ENCODE measurements at places on chromosomes 16 and 17. TPM values are rescaled to one million over a fixed set of nuclear protein-coding genes. Genes with fewer than 3 reads are reported as not detected.
A peak's percentile ranks its signal among the peaks of the same experiment; 100 is the strongest.

- DNase-seq: no peak
These were observed 14.6 kb downstream of the RGS11 start for GRCh38 chr16:261031-261691.

DNA sequence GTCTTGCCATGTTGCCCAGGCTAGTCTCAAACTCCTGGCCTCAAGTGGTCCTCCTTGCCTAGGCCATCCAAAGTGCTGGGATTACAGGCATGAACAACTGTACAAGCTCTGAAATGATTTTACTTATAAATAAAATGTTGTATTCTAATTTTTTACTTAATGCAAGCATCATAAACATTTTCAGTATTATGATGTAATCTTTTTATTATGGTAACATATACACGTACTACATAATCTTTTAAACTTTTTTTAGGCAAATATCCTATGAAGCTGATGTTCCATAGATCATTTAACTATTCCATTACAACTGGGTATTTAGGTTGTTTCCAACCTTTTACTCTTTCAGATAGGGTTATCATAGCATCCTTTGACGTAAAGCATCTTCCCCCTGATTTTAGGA is 33.8 kb upstream of the USP43 start:
- no peak for DNase-seq

- DNase-seq: no peak
These were observed 8.8 kb downstream of the JUP start for GRCh38 chr17:41777574-41778188.

ETV4 gene
- 0.12 TPM for total RNA-seq

DNA sequence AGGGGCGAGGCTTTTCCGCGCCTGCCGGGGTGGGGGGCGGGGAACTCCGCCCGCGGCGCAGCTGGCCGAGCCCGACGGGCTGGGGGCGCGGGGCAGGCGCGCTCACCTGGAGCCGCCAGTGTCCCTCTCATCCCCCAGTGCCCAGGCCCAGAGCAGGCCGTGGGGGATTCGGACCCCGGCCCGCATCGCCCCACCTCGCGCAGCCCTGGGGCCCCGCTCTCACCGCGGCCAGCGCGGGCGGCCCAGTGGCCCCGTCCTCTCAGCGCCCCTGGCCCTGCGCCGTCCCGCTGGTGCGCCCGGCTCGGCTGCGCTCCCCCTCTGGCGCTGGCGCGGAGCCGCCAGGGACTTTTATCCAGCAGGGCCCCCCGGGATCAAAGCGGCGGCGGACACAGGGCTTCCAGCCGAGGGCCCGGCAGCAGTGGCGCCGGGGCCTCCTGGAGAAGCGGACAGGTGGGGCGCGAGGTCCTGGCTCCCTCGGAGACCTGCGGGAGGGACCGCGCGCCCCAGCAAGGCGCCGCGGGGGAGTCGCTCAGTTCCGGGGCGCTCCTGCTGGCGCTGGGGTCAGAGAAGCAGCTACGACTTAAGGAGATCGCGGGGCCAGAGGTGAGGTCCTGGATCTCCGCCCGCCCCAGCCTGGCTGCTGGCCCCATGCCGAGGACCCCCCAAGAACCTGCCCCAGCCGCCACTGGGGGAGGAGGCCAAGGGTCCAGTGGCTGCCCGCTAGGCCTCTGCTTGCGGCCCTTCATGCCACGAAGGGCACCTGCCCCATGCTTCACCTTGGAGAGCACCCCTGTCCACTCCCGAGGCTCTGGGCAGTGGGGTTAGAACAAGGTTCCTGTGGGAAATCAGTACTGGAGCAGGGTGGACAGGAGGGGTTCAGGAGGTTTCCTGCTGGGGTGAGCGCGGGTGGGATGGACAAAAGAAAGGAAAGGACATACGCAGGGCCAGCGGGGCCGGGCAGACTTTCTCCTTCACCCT is 823 bp upstream of the NOTUM start:
- DNase-seq: no peak

DNA sequence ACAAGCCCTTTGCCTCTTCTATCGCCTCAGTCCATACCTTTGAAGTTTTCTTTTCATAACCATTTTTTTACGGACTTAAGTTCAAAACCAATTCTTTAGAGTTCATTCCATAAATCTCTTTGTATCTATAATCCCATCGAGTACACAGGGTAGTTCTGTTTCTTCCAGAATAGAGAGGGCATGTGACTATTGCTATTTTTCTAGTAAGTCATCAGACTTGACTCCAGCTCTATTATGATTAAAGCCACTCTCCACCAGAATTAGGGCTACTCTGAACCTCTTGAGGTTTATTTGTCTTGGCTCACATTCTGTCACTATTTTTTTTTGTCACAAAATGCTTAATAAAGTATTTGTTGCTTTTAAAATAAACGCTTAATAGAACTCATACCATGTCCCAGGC is 191.9 kb upstream of the AXIN2 start:
- DNase-seq: no peak

GINS3 gene
- total RNA-seq: 20.3 TPM

GRCh38 chr16:86512301-86512859 is 2.1 kb downstream of the FOXF1 start:
- no peak for DNase-seq

DNA sequence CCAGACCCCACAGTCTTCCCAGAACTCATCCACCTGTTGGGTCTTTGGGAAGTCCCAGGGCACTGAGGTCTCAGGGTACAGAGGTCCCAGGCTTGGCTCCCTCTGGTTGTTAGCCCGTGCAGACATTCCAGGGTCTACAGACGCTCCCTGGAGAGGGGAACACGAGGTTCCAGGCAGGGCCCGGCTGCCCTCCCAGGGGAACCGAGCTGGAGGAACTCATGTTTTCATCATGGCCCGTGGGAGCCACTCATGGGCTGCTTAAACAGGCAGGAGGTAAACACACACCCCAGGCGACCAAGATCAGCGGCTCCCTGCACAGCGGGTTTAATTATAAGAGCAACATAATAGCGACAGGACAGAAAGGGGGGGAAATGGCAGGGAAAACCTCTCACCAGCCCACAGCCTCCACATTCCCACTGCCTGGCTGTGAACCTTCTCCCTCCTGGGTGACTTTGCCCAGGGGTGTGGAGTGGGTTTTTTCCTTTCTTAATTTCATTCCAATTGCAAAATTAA is 36.5 kb downstream of the TRARG1 start:
- DNase-seq: no peak

SRCIN1 gene
- 0.06 TPM for total RNA-seq

HLF gene
- 0.30 TPM for total RNA-seq

DNA sequence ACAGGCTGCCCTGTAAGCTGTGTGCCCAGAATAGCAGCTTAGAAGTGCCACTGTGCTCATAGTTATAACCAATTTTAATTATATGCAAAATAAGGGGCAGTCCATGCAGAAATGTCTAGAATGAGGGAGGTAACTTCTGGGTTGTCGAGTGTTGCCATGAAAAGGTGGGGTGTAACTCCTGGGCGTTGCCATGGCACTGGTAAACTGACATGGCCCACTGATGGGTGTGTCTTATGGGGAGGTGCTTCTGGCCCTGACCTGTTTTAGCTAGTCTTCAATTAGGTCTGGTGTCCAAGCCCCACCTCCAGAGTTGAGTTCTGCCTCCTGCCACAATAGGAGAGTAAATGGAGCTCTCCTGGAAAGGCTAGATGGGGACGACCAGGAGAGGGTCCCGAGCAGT is 120.6 kb downstream of the SALL1 start:
- DNase-seq: no peak

DNA sequence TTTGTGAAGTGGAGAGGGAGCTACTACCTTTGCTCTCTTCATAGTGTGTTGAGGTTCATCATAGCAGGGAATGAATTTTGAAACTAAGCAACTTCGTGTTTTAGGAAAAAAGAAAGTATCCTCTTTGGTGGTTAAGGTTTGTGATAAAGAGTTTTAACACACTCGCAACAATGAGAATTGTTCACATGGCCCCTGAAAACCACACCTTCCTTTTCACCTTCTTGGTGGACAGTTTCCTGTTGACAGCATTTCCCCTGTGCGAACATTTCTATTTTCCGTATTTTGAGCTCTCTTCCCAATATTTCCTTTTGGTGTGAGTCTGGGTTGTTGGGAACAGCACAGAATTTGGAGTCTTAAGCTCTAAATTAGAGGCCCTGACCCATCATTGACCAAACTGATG is 3.8 kb downstream of the OR4D2 start:
- DNase-seq: peak; percentile 16

DNA sequence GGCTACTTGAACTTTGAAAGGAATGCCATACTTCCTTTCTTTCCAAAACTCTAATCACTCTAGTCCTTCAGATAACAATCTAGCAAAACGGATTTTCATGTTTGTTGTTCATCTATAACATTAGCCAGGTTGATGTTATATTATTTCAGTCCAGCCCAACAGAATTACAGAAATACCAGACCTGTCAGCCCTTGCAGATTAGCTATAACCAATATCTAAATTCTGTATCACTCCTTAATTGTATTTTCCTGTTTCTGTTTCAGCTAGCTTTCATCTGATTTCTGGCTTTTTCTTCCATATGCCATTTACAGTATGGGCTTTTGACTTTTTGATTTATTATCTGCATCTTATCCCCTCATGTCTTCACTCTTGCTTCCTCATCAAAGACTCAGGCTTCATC is 479.8 kb upstream of the CDH8 start:
- no peak for DNase-seq

- no peak for DNase-seq
These were observed 38.2 kb downstream of the CBFA2T3 start for GRCh38 chr16:88938777-88939244.

ZG16B gene
- 2.3 TPM for total RNA-seq

GRCh38 chr16:58155839-58156238 is 26.7 kb upstream of the CFAP20 start:
- no peak for DNase-seq

GRCh38 chr17:49280918-49281317 is 50.3 kb upstream of the PHOSPHO1 start:
- DNase-seq: no peak

DNA sequence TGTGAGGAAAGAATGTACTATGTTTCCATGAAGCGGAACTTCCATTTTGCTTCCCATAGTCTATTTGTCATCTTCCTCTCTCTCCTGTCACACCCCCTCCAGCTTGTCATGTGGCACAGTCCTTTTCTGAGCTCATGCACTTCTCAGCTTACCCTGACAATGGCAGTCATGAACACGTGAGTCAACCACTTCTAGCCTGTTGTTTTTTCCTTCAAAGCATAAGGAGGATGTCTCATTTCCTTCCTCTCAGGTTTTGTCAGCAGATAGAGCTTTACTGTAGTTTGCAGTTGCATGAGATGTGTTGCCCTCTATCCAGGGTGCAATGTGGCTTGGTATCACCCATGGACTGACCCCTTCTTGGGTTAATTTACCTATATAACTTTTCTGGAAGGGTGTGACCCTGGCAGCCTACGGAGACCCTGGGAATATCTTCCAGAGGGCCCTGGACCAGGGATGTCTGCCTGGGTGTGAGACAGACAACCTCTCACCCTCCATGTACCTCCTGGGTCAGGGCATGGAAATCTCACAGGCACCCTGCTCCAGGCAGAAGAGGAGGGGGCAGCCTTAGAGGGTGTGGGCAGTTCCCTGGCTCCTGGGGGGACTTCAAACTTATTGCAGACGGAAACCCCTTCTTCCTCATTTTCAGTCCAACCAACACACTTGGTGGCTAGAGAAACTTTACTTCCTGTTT is 4.0 kb upstream of the ZNF267 start:
- DNase-seq: peak; percentile 91

DNA sequence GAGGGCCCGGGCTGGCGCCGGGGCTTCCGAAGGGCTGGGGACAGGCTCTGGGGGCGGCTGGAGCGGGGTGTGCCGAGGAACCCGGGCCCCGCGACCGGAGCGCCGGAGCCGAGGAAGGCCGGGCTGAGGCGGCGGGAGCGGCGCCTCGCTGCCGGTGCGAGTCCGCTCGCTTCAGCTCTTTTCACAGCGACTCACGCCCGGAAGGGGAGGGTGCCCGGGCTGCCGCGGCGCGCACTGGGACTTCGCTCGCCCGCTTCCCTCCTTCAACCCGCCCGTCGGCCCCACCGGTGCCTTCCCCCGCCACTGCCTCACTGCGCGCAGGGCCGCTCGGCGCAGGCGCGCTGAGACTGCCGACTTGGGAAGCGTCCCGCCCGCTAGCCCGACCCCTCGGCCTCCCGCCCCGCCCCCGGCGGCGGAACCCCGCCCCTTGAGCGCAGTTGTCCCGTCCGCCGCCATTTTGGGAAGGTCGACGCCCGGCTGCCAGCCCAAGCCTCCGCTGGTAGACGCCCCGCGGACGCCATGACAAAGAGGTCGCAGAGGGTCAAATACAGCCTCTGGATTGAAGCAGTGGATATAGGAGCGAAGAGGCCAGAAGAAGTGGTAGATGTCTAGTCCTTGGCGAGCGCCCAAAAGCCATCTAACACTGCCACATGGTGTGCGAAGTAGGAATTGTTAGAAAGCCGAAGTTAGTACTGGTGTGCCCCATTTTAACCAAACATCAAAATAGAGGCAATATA is at the start of gene UBE2G1:
UBE2G1 (minus strand) TSS at position 349 of the 737 bp plus-strand sequence. CDS start 359 bp downstream, outside the sequence.
- DNase-seq: peak; percentile 98

DNA sequence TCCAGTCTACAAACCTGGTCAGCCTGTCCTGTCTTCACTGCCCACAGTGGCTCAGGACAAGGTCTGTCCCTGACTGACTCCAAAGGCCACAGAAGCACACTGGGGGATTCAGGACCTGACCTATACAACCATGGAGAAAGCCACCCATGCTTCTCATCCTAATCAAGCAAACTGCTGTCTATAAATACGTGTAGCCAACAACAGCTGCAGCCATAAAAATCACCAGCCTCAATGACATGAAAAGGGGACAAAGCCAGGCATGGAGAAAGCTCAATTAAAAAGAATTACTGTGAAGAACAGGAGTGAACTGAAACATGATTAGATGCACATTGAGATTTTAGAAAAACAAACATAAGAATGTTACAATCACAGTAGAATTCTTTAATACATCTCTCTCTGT is 170.1 kb downstream of the CDK5R1 start:
- DNase-seq: no peak

GRCh38 chr17:50918071-50918932 is 52.1 kb upstream of the TOB1 start:
- DNase-seq: no peak

CALB2 gene
- not detected for total RNA-seq

DNA sequence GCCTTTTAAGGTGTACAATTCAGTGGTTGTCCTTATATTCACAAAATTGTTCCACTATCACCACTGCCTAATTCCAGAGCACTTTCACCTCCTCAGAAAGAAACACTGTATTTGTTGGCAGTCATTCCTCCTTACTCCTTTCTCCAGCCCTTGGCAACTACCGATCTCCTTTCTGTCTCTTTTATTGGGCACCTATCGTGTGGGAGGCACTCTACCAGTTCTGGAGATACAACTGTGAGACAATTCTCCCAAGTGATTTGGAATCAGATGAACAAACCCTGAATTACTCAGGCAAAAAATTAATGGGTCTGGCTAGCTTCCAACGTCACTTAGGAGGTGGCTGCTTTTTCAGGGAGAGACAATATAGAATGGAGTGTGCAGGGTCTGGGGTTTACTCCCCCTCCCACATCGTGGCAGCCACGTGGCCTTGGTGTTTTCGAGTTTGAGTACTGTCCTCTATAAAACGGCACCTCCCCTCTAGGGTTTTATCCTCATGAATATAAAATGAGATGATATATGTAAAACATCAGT is 63.9 kb downstream of the SHISA9 start:
- no peak for DNase-seq

DNA sequence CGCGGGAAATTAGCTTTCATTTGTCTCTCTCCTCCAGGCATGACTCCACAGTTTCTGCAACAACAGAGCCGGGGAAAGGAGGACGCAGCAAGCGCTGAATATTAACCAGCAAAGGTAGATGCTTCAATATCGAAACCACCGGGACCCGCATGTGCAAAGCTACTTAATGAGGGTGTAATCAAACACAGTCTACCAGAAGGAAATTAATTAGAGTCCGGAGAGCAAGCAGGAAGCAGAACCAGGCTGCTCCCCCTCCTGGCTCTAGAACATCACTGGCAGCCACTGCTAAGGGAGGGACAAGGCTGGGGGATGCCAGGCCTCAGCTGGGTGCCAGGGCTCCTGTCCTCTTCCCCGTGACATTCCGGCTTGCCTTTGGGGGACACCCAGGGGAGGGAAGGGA is 21.7 kb downstream of the LRRC75A start:
- DNase-seq: no peak

Measured in activated CD4-positive, alpha-beta T cell treated with anti-CD3 and anti-CD28 coated beads, Interleukin-2, amount 10 ng/mL, durations not matched to agents 7 days and 5 days (primary cell).